ENCODE measurements at places on chromosomes 5 and 9. TPM values are rescaled to one million over a fixed set of nuclear protein-coding genes. Genes with fewer than 3 reads are reported as not detected.

GRCh38 chr5:109754319-109754718 lies 64.6 kb downstream of the MAN2A1 start:
- H3K4me3 ChIP-seq: no peak overlapping the region
- H3K4me1 ChIP-seq: peaks cover 37% of the 10 kb centered on the region
- no peak overlapping the region for H3K27ac ChIP-seq
- DNase-seq: no peak

GRCh38 chr5:168291342-168291963 lies at the start of gene WWC1:
TSS of gene WWC1 (plus strand) at chr5:168291645. CDS start at chr5:168292153, 508 bp downstream.
- H3K27ac ChIP-seq: no peak within 1 kb of the TSS
- peaks cover 36% of the 10 kb centered on the region for H3K4me1 ChIP-seq

DNA sequence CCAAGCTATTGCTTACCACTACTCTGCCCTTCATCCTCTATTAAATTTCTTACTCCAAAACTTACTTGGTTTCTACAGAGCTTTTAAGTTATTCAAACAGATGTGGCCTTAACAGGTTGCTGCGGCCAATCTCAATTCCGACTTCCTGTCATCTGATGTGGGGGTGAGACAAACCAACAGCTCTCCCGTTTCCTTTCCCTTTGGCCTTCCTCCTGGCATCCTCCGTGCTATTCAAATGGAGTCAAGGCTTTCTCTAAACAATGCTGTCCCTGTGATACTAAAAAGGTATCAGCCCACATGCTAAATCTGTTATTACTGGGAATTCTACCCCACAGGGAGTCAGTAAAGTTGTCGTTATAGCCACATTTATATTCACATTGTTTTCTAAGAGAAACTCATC lies 11.8 kb downstream of the RBM18 start:
- no peaks in the 10 kb centered on the region for H3K27me3 ChIP-seq
- H3K4me1 ChIP-seq: peaks cover 5% of the 10 kb centered on the region
- DNase-seq: no peak
- no peak overlapping the region for H3K27ac ChIP-seq
- peaks cover 28% of the 10 kb centered on the region for H3K36me3 ChIP-seq
- no peak overlapping the region for H3K4me3 ChIP-seq

AGGF1 gene
- 23.0 TPM for total RNA-seq

- peak overlapping the region; percentile 57 for H3K4me3 ChIP-seq
- peaks cover 2% of the 10 kb centered on the region for H3K27me3 ChIP-seq
- DNase-seq: no peak
- no peaks in the 10 kb centered on the region for H3K36me3 ChIP-seq
- H3K4me1 ChIP-seq: peaks cover 16% of the 10 kb centered on the region
Observed at GRCh38 chr5:167623354-167623753, 668.1 kb upstream of the WWC1 start.

- no peak overlapping the region for H3K27ac ChIP-seq
- DNase-seq: no peak
- H3K4me3 ChIP-seq: no peak overlapping the region
Observed at GRCh38 chr9:135609366-135609955, 29.9 kb downstream of the GLT6D1 start.

DNA sequence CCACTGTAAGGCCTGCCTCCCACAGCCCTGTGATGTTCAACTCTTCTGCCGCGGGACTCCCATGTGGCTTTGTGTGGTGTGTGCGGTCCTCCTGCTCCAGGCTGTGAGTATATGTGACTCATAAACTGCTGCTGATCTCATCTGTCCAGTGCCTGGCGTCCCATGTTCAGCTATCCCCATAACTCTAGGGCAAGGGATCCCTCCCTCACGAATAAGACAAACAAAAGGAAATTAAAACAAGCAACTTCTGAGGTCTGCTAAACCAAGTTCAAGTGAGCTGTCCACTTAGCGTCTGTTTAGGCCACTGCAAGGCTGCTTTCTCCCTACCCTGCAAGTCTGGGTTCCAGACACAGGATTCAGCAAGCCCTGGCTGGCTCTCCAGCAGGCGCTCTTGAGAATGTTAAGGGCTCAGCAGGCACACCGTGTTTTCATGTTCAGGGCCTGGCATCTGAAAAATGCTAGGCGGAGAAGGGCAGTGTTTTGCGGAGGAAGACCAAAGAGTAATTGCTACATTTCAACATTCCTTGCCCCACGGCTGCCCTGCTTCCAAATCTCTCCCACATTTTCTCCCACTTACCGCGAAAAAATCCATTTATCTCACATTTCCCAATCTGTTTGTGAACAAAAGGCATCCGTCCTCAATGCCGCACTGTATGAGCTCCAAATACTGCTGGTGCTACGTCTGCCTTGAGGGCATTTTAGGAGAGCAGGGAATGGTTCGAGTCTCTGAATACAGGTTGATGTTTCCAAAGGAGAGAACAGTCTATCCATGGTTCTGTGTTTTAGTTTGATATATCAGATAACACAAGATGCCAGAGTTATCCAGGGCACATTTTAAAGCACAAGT lies 280.2 kb downstream of the SEMA5A start:
- DNase-seq: peak; percentile 96
- peaks cover 55% of the 10 kb centered on the region for H3K4me1 ChIP-seq
- H3K27me3 ChIP-seq: no peaks in the 10 kb centered on the region
- H3K27ac ChIP-seq: peak overlapping the region; percentile 90
- H3K4me3 ChIP-seq: peak overlapping the region; percentile 84

- no peaks in the 10 kb centered on the region for H3K4me1 ChIP-seq
- H3K36me3 ChIP-seq: no peaks in the 10 kb centered on the region
- no peaks in the 10 kb centered on the region for H3K27me3 ChIP-seq
- no peak overlapping the region for H3K27ac ChIP-seq
Observed at GRCh38 chr9:8095672-8096086, 296.1 kb upstream of the DMAC1 start.

ARID3C gene
- 0.14 TPM for total RNA-seq

ENTPD2 gene
- total RNA-seq: not detected

DNA sequence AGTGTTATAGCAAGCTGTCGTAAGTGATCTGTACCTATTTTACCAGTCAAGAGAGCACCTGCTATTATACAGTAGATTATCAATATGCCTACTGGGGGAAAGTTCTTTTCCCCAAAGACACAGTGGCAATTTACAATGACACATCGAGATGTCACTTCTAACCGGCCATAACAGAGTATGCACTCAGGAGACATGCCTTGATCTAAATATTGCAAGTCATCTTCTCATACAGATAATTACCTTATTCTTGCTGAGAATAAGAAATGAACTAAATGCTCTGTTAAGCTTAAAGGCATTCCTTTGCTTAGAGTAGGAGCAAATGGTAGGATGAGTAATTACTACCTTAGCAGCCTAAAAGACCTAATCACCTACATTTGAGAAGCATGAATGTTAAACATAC lies 71.6 kb downstream of the PKD2L2 start:
- DNase-seq: no peak
- H3K4me3 ChIP-seq: no peak overlapping the region
- peaks cover 19% of the 10 kb centered on the region for H3K36me3 ChIP-seq
- peaks cover 3% of the 10 kb centered on the region for H3K27me3 ChIP-seq
- H3K4me1 ChIP-seq: peaks cover 18% of the 10 kb centered on the region
- no peak overlapping the region for H3K27ac ChIP-seq

GRCh38 chr9:119974026-119974425 lies 604.8 kb upstream of the BRINP1 start:
- peaks cover 8% of the 10 kb centered on the region for H3K27me3 ChIP-seq
- H3K27ac ChIP-seq: no peak overlapping the region
- H3K36me3 ChIP-seq: no peaks in the 10 kb centered on the region
- no peak overlapping the region for H3K4me3 ChIP-seq
- H3K4me1 ChIP-seq: no peaks in the 10 kb centered on the region

ACOT12 gene
- not detected for total RNA-seq

SLC34A1 gene
- total RNA-seq: not detected

DNA sequence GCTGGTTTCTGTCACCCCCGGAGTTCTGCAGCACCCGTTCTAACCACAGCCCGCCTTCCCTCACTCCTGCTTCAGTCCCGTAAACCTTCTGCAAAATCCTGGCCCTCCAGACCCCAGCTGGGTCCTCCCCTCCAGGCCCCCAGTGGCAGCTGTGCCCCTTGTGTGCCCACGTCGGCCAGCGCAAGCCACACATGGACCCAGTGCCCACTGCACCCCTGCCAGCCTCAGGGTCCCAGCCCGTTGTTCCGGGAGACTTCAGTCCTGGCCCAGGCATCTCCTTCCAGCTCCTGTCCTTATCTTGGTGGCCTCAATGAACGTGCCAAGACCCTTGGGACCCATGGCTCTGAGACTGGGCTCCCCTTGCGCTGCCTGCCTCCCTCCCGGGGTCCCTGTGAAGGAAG lies 43.2 kb downstream of the EXD3 start:
- no peaks in the 10 kb centered on the region for H3K27me3 ChIP-seq
- DNase-seq: no peak
- H3K36me3 ChIP-seq: peaks cover 10% of the 10 kb centered on the region
- H3K27ac ChIP-seq: no peak overlapping the region

OLFM1 gene
- total RNA-seq: not detected

LCN10 gene
- total RNA-seq: not detected

GRCh38 chr9:124108216-124108615 lies 96.6 kb downstream of the LHX2 start:
- H3K27ac ChIP-seq: no peak overlapping the region
- H3K4me3 ChIP-seq: no peak overlapping the region

- peaks cover 87% of the 10 kb centered on the region for H3K4me1 ChIP-seq
- H3K4me3 ChIP-seq: no peak overlapping the region
- H3K27ac ChIP-seq: peak overlapping the region; percentile 74
- no peak for DNase-seq
- peaks cover 17% of the 10 kb centered on the region for H3K36me3 ChIP-seq
Observed at GRCh38 chr5:142617416-142618129, 68.3 kb downstream of the FGF1 start.

GRCh38 chr9:95211028-95211427 lies 106.5 kb downstream of the FANCC start:
- H3K27ac ChIP-seq: no peak overlapping the region
- peaks cover 16% of the 10 kb centered on the region for H3K4me1 ChIP-seq
- H3K36me3 ChIP-seq: no peaks in the 10 kb centered on the region

HTR4 gene
- not detected for total RNA-seq

GRM6 gene
- not detected for total RNA-seq

- no peak overlapping the region for H3K4me3 ChIP-seq
- H3K36me3 ChIP-seq: peaks cover 16% of the 10 kb centered on the region
- DNase-seq: no peak
Observed at GRCh38 chr9:79145442-79145841, 426.3 kb upstream of the TLE4 start.

DNA sequence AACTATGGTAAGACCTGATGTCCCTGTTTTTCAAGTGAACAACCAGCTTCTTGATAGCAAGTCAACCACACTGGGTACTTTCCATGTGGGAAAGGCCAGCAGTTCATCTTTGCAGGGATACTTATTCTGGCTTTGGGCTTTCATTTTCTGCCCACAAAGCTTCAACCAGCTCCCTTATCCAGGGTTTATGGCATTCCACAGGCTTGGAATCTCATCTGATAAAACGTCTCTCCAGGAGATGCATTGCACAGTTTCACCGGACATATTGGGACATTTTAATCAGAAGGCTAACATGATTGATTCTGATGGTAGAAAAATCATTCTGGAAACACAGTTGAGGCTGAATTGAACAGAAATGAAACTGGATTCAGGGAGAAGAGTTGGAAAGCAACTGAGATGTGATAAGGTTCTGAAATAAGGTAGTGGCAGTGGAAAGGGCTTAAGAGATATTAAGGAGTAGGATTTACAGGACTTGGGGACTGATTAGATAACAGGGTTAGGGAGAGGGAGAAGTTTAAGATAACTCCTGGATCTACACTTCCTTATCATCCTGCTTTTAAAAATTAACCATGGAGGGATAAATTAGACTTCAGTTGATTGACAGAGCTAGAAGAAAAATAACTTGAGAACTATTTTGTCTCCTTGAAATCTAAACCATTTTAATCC lies 195.8 kb upstream of the FBXL7 start:
- H3K27me3 ChIP-seq: no peaks in the 10 kb centered on the region
- H3K4me1 ChIP-seq: no peaks in the 10 kb centered on the region
- no peak for DNase-seq
- no peak overlapping the region for H3K4me3 ChIP-seq
- H3K27ac ChIP-seq: no peak overlapping the region
- H3K36me3 ChIP-seq: no peaks in the 10 kb centered on the region

DNA sequence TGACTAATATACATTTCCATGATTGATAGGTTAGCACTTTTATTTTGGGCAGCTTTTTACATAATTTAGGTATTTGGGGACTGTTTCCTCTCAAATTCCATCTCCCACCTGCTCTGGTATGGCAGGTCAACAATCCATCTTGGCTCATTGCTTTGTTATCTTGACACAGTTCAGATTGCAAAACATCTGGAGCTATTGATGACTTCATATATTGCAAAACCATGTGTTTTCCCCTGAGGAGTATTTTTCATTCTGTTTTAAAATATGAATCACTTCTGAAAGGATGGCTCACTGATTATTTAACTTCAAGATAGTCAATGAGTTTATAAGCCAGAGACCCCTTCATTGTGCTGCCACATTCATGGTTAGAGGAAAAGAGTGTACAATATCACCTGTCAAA lies 1206.0 kb upstream of the C9orf72 start:
- H3K27ac ChIP-seq: no peak overlapping the region
- no peak for DNase-seq
- no peak overlapping the region for H3K4me3 ChIP-seq
- H3K4me1 ChIP-seq: no peaks in the 10 kb centered on the region
- H3K36me3 ChIP-seq: no peaks in the 10 kb centered on the region

- H3K36me3 ChIP-seq: no peaks in the 10 kb centered on the region
- peaks cover 11% of the 10 kb centered on the region for H3K4me1 ChIP-seq
- H3K4me3 ChIP-seq: no peak overlapping the region
Observed at GRCh38 chr5:77379558-77380061, 112.5 kb downstream of the WDR41 start.

GRCh38 chr5:79806741-79807140 lies 117.1 kb downstream of the CMYA5 start:
- H3K4me1 ChIP-seq: no peaks in the 10 kb centered on the region
- H3K36me3 ChIP-seq: no peaks in the 10 kb centered on the region
- H3K27me3 ChIP-seq: 0 out of 2 replicates have a peak, but pooled peaks cover 2% of the 10 kb centered on the region

- no peak for DNase-seq
- no peaks in the 10 kb centered on the region for H3K4me1 ChIP-seq
- no peak overlapping the region for H3K27ac ChIP-seq
- no peak overlapping the region for H3K4me3 ChIP-seq
- no peaks in the 10 kb centered on the region for H3K36me3 ChIP-seq
Observed at GRCh38 chr5:175471628-175472027, 6.7 kb upstream of the SFXN1 start.

DNA sequence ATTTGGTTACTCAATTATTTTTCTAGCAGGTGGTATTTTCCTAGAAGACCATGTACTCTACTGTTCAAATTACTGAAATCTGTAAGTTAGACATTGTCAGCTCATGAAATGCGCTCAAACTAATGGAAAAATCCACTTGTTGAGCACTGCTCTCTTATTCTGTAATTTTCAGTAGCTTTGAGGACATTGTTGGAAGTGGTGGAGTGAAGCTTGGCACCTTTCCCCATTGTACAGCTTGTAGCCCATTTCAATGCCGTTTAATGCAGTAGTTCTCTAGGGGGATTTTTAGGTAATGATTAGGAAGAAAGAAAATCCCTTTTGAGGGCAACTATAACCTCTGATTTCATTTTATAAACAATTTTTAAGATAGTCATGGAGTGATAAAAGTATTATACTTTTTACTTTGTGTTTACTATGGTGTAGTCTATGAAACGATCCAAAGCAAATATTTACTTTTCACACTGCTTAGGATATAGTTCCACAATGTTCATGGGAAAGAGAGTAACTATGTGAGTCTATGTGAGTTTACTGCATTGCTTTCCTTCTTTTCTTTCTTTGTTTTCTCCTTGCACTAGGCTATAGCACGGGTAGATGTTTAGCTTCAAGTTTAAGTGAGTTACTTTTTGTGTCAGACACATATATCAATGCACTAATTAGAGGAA lies 165.8 kb upstream of the ANKH start:
- peaks cover 16% of the 10 kb centered on the region for H3K27me3 ChIP-seq
- H3K27ac ChIP-seq: no peak overlapping the region
- H3K36me3 ChIP-seq: peaks cover 5% of the 10 kb centered on the region
- H3K4me1 ChIP-seq: no peaks in the 10 kb centered on the region
